Activated CD4-positive, alpha-beta T cell treated with anti-CD3 and anti-CD28 coated beads for 24 hours (primary cell): ENCODE measurements at places on chromosomes 12 and 14.

- DNase-seq = no peak
These were observed 203.4 kb downstream of the SYT1 start for GRCh38 chr12:79067977-79068376.

DNA sequence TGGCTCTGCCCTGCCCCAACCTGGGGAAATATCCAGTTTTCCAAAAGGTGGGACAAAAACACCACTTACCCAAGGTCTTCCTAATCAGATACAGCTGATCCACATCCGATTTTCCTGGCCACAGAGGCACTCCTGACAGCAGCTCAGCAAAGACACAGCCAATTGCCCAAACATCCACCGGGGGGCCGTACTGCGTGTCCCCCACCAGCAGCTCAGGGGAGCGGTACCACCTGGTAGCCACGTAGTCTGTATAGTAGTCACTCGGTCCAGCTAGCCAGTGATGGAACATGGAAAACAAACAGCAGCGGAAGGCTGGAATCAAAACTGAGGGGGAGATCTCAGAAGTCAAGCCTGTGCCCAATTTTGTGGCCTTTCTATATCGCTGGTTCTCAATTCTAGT lies 28.8 kb downstream of the DMAC2L start:
- DNase-seq = no peak

DNA sequence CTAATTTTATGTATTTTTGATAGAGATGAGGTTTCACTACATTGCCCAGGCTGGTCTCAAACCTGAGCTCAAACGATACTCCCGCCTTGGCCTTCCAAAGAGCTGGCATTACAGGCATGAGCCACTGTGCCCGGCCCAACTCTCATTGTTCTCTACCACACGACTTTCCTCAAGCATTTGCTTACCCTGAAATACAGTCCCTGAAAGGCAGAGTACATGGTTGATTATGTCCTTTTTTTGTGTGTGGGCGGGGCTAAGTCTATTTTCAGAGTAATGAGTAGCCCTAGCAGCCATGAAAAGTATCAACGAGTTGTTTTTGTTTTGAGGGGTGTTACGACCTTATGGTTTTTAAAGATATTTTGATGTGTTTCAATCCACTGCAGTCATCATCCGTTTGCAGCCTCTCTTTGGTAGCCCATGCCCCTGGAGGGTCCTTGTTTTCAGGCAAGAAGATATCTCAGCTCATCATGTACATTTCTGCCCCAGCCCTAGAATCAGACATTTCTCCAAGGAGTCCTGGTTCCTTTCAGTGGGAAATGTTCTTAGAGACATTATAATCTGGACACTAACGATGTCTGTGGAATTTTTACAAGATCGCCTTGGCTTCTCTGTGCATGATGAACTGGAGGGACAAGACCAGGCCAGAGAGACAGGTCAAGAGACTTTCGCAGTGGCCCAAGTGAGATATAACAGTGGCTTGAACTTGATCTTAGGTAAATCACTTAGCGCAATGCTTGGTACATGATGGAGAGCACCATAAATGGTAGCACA lies 8.7 kb downstream of the ACACB start:
- DNase-seq = no peak

- DNase-seq = no peak
These were observed 3.1 kb upstream of the NFATC4 start for GRCh38 chr14:24364841-24365240.

DNA sequence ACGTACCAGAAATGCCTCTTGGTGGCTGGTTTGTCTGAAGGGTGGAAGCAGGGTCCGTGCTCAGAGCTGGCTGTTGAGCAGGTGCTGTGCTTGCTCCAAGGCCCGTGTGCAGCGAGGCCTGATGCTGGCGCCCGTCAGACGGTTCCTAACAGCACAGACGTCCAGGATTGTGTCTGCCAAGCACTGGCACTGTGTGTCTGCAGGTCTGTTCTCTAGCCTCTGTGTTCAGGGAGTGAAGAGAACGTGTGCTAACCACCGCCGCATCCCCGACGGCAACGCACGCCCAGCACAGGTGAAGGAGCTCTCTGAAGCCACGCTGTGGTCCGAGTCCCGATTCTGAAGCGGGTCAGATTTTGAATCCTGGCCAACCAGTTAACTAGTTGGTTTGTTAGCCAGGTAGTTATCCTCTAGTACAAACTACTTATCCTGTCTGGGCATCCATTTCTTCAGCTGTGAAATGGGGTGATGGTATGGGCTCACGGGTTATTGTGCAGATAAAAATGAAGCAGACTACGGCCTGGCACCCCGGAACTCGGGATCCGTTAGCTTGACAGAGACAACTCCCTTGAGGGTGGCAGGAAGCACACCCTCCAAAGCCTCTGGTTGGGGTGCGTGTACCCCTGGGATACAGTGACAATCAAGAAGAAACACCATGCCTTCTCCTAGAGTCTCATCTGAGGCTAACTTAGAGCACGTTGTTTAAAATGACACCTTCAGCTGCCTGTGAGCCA lies 18.6 kb upstream of the TDRD9 start:
- DNase-seq = no peak

DNA sequence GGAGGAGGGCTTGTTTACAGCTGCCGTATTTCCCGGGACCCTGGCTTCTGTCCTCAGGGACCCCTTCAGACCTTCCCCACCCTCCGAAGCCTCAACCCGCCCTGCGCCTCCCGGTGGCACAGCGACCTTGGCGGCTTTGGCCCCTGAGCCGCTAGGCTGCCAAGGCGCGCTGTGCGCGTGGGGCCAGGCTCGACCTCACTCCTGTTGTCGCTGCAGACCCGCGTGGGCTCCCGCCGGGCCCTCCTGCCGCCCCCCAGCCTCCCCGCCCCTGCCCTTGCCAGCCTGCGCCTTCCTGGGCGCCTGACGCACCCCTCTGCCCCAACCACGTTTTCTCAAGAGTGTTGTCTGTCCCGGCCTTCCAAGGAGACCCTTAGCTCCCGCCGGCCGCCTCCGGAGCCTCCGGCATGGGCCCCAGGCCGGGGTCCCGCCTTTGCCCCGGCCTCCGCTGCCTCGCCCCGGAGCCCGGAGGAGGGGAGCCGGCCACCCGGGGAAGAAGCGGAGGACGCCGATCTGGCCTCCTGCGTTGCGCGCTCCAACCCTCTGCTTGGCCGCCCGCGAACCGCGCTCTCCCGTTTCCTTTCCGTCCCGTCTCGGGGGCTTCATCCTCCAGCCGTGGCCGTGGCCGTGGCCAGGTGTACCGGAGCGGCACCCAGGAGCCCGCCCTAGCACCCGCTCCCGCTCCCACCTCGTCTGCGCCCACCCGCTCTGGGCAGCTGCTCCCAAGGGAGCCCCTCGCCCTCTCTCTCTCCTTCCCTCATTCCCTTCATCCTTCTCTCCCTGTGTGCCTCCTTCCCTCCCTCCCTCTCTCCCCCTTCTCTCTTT lies 19.9 kb downstream of the PPP2R5C start:
- DNase-seq = peak; percentile 22

DNA sequence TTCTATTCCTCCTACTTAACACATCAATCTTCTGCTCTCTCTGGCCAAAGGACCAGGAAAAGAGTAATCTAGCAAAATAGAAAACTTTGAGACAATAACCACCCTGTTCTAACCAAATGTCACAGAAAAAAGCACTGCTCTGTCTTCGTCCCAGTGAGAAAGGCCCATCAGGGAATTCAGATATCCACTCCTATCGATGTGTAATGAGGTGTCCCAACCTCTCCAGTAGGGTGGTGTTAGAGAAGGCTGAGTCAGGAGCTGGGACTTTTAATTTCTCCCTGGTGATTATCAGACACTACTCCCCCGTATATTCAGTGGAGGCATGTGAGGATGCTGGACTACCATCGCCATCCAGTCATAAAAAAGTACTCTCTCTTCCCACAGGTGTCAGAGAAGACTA lies 130.3 kb downstream of the TMTC3 start:
- DNase-seq = no peak

DNA sequence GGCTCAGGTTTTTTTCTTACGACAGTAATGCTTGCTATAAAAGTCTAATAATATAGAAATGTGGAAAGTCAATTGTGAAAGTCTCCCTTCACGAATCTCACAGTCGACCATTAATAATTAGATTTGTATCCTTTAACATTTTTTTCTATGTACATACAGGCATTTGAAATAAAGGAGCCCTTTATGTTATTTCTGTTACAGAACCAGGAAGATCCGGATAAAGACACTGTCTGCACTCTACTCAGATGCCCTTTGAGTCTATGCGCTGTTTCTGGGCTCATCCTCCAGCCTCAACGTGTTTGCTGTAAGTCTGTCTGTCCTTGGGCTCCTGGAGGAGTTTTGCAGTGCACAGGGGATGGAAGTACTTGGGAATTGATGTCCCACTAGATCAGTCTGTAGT lies 212.2 kb upstream of the ATP2B1 start:
- DNase-seq = no peak

GRCh38 chr12:71742998-71743397 lies 11.7 kb upstream of the RAB21 start:
- no peak for DNase-seq

GRCh38 chr14:98900798-98901197 lies 371.2 kb downstream of the BCL11B start:
- no peak for DNase-seq

DNA sequence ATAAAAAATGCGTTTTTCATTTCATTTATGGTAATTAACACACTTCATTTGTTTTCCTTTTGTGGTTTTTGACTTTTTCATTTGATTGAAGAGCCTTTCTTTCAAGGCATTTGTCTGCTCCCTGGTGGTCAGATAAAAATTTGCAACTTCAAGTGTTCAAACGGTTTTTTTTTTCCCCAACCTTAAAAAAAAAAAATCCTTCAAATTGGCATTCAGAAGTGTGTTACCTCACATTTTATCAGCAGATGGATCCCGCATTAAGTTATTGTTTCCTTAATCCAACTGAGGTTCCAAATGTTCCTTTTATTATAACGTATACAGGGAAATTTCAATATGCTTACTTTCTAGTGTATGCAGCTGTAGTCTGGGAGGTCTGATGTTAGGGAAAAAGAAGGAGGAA lies 47.2 kb downstream of the MYF5 start:
- no peak for DNase-seq

- DNase-seq = no peak
These were observed 22.0 kb downstream of the AP5M1 start for GRCh38 chr14:57290751-57291150.

GRCh38 chr12:44611538-44611937 lies 264.6 kb downstream of the NELL2 start:
- DNase-seq = no peak

GRCh38 chr14:78581229-78581628 lies 411.1 kb downstream of the NRXN3 start:
- DNase-seq = no peak
